Activated CD4-positive, alpha-beta T cell treated with anti-CD3 and anti-CD28 coated beads, Interleukin-2, amount 10 ng/mL, durations not matched to agents 7 days and 5 days (primary cell): ENCODE measurements at places on chromosomes 16 and 17.

- no peak for DNase-seq
Measured at GRCh38 chr17:76054112-76054476, 18.2 kb downstream of the SRP68 start.

DNA sequence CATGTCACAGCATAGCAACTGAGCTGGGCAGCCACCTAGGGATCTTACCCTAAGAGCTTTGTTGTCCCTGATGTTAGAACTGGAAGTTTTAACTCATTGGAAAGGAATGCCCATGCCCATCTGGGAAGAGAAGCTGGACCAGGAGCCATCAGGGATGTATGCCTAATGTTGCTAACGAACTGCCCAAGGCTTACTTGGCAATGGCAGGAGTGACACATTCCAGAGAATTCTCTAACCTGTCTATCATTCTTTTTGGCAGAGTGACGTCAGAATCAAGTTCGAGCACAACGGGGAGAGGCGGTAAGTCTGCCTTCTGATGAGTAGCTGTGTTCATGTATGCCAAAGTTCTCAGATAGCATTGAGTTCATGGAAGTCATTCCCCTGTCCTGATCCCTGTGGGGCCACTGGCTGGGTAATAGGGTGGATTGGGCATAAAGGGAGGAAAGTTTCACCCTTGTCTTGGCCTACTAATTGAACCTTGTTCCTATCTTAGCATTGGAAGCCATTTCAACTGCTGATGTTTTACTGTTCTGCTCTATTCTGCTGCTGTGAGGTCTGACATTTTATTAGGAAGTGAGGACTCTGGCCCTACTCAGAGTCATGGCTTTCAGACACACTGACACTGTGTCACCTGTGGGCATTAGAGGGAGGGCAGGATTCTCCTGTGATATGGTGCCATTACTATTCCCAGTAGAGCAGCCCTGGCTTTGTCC is 23.7 kb downstream of the MAP3K3 start:
- no peak for DNase-seq

GRCh38 chr17:9929871-9930270 is 24.8 kb upstream of the RCVRN start:
- no peak for DNase-seq

DNA sequence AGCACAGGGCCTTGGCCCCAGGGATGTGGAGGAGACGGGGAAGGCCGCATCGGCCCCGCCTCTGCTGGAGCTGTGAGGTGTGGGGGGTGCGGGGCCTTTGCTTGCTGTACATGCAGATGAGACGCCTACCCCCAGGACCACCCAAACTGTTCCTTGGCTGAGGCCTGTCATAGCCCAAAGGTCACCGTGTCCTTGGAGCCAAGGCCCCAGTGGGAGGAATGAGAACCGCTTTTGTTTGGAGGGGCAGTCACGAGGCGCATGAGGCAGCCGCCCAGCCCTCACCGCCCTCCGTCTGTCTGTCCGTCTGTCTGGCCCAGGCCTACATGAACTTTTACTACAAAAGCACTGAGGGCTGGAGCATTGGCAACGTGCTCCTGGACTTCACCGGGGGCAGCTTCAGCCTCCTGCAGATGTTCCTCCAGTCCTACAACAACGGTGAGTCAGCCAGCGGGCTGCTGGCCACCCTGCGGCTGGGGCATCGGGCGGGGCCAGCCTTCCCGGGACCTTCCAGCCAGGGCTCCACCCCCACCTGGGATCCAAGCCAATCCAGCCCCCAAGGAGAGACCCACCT is 8.8 kb downstream of the TAX1BP3 start:
- no peak for DNase-seq

- DNase-seq, result no peak
Measured at GRCh38 chr17:15408803-15409202, 58.6 kb downstream of the CDRT4 start.

- DNase-seq, result peak; percentile 31
Measured at GRCh38 chr17:59846394-59847165, 46.2 kb downstream of the TUBD1 start.

GRCh38 chr17:19904924-19905323 is 37.2 kb upstream of the ULK2 start:
- no peak for DNase-seq

DNA sequence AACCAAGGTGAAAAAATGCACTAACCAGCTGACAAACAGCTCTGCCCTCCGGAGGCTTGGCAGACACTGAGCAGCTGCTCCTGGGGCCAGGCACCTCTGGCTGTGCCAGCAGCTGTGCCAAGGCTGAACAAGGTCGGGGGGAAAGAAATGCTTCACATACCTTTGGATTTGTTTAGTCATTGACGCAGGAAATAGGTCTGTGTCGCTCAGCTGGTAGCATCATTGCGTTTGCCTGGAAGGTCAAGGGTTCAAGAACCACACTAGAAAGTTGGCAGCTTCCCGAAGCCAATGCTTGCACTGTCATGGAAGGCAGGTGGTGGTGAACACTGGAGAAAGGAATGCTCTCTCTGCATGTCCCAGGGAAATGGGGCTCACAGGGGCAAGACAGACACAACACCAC is 63.5 kb downstream of the PCTP start:
- DNase-seq, result no peak

- DNase-seq, result no peak
Measured at GRCh38 chr16:8622315-8622656, 788 bp downstream of the METTL22 start.
